Thymus (tissue), 14 donors: ENCODE measurements at places on chromosomes 13 and 19.

DNA sequence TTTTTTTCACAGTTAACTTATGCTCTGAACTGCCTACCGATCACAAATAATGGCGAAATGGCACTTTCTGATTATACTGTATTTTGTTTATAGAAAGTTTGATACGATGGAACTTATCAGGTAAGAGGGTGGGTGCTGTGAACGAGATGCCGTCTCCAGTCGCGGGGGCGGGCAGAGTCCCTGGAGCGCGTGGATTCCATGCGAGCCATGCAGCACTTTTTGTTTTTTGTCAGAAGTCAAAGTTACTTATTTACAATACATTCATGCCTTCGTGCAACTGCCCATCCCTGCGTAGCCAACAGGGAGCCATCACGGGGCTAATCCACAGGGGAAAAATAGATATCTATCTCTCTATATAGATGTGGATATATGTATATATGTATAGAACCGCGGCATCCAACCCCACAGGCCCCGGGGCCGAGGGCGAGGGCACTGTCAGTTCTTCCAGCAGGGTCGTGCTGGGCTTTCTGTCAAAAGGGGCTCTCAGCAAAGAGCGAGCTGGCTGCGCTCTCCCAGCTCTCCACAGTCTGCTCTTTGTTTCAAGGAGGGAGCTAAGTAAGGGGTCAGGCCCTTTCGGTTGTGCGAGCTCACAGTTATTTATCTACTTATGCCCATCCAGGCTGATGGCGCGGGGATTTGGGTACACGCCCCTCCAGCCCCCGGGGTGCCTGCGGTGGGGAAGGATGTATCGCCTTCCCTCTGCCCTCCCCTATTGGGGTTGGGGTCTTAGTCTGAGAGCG is 3.4 kb downstream of the SLITRK1 start:
- H3K27me3 ChIP-seq: peaks cover 19% of the 10 kb centered on the region
- peaks cover 8% of the 10 kb centered on the region for H3K4me1 ChIP-seq
- H3K36me3 ChIP-seq: no peaks in the 10 kb centered on the region
- no peak for DNase-seq
- no peak overlapping the region for H3K4me3 ChIP-seq
- H3K27ac ChIP-seq: no peak overlapping the region

DNA sequence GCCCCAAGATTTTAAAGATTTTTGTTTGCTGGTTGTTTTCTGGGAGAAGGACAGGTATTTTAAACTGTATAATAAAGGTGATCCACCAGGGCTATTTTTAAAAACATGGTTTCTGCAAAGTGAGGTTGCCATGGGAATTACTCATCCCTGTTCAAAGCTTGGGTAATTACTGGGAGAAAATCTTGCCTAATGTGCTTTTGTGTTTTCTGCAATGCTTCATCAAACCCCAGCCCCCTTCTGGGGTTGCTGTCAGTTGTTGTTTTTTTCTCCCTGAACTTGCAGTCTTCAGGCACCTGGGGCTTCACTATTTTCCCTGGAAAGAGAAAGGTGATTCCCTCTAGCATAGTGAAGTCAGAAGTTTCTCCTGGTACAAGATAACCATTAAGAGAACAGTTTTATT is 277.2 kb downstream of the NALCN start:
- DNase-seq: no peak
- H3K4me1 ChIP-seq: no peaks in the 10 kb centered on the region
- H3K36me3 ChIP-seq: no peaks in the 10 kb centered on the region
- no peak overlapping the region for H3K27ac ChIP-seq
- H3K4me3 ChIP-seq: no peak overlapping the region

DNA sequence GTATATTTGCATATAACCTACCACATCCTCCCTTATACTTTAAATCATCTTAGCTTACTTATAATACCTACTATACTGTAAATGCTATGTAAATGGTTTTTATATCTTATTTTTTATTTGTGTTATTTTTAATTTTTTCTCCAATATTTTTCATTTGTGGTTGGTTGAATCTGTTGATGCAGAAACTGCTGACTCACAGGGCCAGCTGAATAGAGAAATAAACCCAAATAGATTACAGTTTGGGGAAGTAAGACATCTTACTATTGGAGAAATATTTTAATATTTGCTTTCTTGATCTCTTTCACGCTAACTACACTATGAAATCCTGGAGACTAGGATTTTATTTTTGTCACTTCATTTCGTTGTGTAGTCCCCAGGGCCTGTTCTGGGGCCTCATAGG is 7.1 kb downstream of the SMAD9 start:
- no peak overlapping the region for H3K27ac ChIP-seq
- H3K4me3 ChIP-seq: no peak overlapping the region
- no peaks in the 10 kb centered on the region for H3K36me3 ChIP-seq
- peaks cover 4% of the 10 kb centered on the region for H3K27me3 ChIP-seq
- H3K4me1 ChIP-seq: no peaks in the 10 kb centered on the region

- H3K27me3 ChIP-seq: peaks cover 58% of the 10 kb centered on the region
- H3K4me3 ChIP-seq: peak overlapping the region; percentile 34
- H3K36me3 ChIP-seq: no peaks in the 10 kb centered on the region
- H3K4me1 ChIP-seq: peaks cover 19% of the 10 kb centered on the region
- DNase-seq: no peak
- H3K27ac ChIP-seq: no peak overlapping the region
Observed at GRCh38 chr13:21668732-21669275, 2.1 kb upstream of the FGF9 start.

DNA sequence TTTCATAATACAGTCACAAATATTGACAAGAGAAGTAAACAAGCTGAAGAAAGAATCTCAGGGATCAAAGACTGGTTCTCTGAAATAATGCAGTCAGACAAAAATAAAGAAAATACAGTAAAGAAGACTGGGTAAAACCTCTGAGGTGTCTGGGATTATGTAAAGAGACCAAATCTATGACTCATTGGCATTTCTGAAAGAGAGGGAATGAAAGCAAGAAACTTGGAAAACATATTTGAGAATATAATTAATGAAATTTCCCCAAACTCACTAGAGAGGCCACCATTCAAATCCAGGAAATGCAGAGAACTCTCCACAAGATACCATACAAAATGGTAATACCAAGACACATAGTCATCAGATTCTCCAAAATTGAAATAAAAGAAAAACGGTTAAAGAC is 53.0 kb upstream of the GPC6 start:
- DNase-seq: no peak
- H3K4me1 ChIP-seq: no peaks in the 10 kb centered on the region
- H3K36me3 ChIP-seq: no peaks in the 10 kb centered on the region
- H3K4me3 ChIP-seq: no peak overlapping the region
- H3K27me3 ChIP-seq: no peaks in the 10 kb centered on the region

DNA sequence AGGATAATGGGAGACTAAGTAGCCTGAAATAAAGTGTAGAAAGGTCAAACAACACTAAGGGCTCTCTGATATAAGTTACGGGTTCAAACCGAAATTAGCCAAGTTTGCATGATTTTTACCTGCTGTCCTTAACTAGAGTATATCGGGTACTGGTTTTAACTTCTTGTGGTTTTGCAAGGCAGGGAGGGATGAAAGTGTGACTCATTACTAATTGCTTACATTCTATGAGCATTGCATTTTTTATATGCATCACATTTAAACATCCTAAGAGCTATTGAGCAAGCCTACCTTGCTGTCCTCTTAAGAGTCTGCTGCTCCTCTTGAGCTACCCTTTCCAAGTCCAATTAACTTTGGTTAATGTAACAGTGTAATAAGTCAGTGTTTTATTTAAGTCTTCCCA is 415.4 kb downstream of the SLITRK5 start:
- no peaks in the 10 kb centered on the region for H3K27me3 ChIP-seq
- no peaks in the 10 kb centered on the region for H3K36me3 ChIP-seq
- H3K4me1 ChIP-seq: no peaks in the 10 kb centered on the region

DNA sequence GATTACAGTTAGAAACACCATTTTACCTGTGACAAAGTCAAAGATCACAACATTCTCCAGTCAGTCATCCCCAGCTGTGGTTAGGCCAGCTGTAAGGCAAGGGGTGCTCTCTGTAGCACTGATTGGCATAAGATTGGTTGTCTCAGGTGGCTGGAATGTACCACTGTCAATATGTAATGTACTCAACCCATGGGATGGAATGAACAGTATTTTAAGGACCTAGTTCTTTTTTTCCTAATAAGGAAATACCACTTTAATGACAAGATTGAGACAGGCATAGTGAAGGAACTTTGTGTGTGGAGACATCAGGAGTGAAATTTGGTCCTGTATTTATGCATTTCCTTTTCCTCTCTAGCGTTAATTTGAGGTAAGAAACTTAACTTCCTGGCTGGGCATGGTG is 310.7 kb downstream of the ITGBL1 start:
- no peak for DNase-seq
- no peaks in the 10 kb centered on the region for H3K27me3 ChIP-seq
- H3K4me1 ChIP-seq: no peaks in the 10 kb centered on the region
- no peak overlapping the region for H3K27ac ChIP-seq

GRCh38 chr13:80329250-80329649 is 11.7 kb downstream of the SPRY2 start:
- DNase-seq: no peak
- no peak overlapping the region for H3K4me3 ChIP-seq

DNA sequence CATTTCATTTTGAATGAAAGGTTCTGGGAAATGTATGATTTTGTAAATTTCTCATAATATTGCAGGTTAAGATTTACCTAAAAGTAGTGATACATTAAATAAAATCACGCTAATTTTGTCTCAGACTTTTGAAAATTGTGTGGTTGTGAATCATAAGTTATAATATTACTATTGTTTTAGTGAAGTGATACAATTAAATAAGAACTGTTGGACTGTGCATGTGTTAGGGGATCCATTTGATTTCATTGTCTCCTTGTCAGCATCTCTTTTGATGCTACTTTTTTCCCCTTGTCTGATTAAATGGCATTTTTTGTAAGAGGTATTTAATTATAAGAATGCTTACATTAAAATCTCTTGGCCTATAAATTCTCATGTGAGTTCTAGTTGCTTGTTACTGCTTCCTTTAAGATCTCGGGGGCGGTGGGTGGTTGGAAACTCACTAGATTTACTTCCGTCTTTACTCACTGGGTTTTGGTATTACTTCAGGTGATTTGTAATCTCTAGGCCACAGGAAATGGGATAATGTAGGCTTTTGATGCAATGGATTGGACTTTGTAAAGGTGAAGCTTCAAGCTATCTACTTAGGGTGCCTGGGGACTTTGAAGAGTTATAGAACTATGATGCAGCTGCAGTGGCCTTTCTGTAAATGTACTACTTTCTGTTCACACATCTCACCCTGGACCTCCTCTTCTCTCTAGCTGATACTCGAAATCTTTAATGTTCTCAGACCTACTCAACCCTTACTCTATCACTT is 66.5 kb downstream of the PAN3 start:
- no peak overlapping the region for H3K27ac ChIP-seq
- H3K4me1 ChIP-seq: no peaks in the 10 kb centered on the region
- H3K36me3 ChIP-seq: peaks cover 5% of the 10 kb centered on the region
- H3K4me3 ChIP-seq: no peak overlapping the region

DNA sequence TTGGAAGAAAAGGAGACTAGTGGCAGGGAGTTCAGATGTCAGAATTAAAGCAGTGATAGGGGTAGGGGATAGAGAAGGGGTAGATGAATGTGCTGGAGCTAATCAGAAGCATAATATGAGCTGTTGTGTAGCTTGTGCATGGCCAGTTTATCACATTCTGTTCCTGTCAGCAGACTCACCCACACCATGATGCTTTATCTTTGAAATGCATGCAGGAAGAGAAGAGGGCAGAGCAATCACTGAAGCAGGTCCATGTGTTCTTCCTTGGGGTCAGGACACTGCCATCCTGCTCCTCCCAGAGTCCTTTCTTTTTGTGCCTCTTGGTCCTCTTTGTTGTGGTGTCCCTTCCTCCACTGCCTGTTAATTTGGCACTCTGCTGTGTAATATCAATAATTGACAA is 5.8 kb downstream of the CHAMP1 start:
- no peak overlapping the region for H3K27ac ChIP-seq
- H3K36me3 ChIP-seq: peaks cover 48% of the 10 kb centered on the region
- no peak overlapping the region for H3K4me3 ChIP-seq
- peaks cover 6% of the 10 kb centered on the region for H3K4me1 ChIP-seq
- no peak for DNase-seq

DNA sequence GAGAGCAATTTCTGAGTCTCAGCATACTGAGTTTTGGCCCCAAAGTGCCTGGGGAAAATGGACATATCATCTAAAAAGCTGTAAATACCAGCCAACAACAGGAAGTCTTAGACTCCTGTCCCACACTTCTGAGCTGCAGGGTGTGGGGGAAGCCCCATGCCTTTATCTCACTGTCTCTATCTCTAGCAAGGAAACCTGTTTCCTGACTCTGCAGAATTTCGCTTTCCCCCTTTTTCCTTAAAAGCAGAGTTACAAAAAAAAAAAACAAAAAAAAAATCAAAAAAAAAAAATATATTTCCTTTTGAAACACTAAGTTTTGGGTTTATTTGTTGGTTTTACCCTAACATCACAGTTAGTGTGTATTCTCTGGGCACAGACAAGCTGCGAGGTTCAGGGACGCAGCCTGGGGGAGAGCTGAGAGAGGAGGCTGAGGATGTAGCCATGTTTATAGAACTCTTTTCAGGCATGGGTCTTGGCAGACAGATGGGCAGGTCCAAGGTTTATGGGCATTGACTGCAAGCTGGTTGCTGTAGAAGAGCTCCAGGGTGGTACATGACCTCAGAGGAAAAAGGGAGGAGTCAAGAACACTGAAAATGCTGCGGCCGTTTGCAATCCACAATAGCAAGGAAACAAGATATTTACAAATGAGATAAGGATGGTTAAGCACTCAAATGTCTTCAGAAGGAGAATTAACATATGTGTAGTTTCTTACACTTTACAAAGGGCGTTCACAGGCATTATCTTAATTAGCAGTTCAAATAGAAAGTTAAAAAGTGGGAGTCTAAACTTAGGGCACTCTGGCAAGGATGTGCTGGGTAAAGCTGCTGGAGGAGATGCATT is 4.9 kb downstream of the MBNL2 start:
- H3K36me3 ChIP-seq: no peaks in the 10 kb centered on the region
- peak overlapping the region; percentile 9 for H3K4me3 ChIP-seq
- no peaks in the 10 kb centered on the region for H3K27me3 ChIP-seq
- no peak for DNase-seq

DNA sequence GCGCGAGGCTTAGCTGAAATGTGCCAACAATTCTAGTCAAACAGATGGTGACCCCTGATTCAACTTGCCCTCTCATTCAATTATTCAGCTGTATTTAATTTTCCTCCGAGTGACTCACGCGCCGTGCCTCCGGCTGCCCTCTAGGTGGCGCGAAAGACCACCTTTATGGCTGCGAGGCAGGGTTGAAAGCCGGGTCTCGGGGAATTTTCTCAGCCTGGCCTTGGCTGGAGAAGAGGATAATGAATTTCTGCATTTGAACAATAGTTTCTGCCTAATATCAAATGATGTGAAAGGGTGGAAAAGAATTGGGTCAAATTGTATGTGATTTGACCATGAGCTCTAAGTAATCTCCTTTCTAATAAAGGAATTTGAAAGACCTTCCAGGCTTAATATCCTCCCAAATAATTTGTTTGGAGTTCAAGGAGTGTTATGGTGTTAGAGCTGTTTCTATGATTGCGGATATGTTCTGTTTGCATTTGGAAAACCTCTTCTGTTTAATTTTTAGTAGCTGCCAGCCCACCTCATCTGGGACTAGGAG is 310.9 kb downstream of the ZNF536 start:
- H3K27me3 ChIP-seq: peaks cover 9% of the 10 kb centered on the region
- no peak overlapping the region for H3K27ac ChIP-seq
- no peak overlapping the region for H3K4me3 ChIP-seq
- DNase-seq: peak; percentile 15
- no peaks in the 10 kb centered on the region for H3K36me3 ChIP-seq

- H3K36me3 ChIP-seq: no peaks in the 10 kb centered on the region
- peaks cover 50% of the 10 kb centered on the region for H3K4me1 ChIP-seq
- H3K4me3 ChIP-seq: no peak overlapping the region
- no peak for DNase-seq
- peak overlapping the region; percentile 15 for H3K27ac ChIP-seq
Observed at GRCh38 chr19:34994643-34995541, 5.2 kb upstream of the GRAMD1A start.

GRCh38 chr19:41149831-41150230 is 35.6 kb downstream of the CYP2F1 start:
- no peaks in the 10 kb centered on the region for H3K4me1 ChIP-seq
- no peak for DNase-seq
- H3K27me3 ChIP-seq: no peaks in the 10 kb centered on the region
- no peak overlapping the region for H3K27ac ChIP-seq
- H3K4me3 ChIP-seq: no peak overlapping the region
